ENCODE measurements at places on chromosomes 6 and 20.

- no peak for DNase-seq
Observed at GRCh38 chr6:25489399-25489798, 162.6 kb upstream of the SCGN start.

- no peak for DNase-seq
Observed at GRCh38 chr20:36951979-36952738, 651 bp upstream of the SAMHD1 start.

GRCh38 chr20:21189761-21190523, 64.1 kb downstream of the KIZ start:
- no peak for DNase-seq

- no peak for DNase-seq
Observed at GRCh38 chr6:22582417-22583205, 13.2 kb downstream of the HDGFL1 start.

GRCh38 chr20:17556837-17557674, 12.8 kb upstream of the DSTN start:
- DNase-seq = no peak

- DNase-seq = no peak
Observed at GRCh38 chr6:48048451-48049146, 62.4 kb downstream of the PTCHD4 start.

- no peak for DNase-seq
Observed at GRCh38 chr6:52152711-52153160, 33.4 kb upstream of the IL17A start.

- peak; percentile 68 for DNase-seq
Observed at GRCh38 chr6:113328886-113329381, 528.2 kb upstream of the MARCKS start.

GRCh38 chr6:70398783-70399728, 14.3 kb upstream of the FAM135A start:
- no peak for DNase-seq

GRCh38 chr6:82875573-82876185, 190.0 kb downstream of the UBE3D start:
- no peak for DNase-seq

- no peak for DNase-seq
Observed at GRCh38 chr6:43938178-43939105, 168.4 kb downstream of the VEGFA start.

- DNase-seq = no peak
Observed at GRCh38 chr6:85124472-85125354, 325.2 kb upstream of the NT5E start.

DNA sequence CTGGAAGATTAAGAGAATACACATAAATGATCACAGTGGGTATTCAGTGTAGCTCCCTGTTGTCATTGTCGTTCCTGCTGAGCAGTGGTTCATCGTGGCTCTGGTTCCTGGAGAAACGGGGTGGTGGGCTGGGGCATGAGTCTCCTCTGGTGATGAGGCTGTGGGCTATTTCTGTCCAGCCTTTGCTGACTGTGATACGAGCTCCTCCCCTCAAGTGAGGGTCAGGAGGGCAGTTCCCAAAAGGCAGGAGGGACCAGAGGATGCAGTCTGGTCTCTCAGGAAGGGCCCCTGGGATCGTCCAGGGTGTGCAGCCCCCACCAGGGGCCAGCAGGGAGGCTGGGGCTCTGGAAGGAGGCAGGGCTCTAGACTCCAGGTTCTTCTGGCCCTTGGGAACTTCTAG, 31.1 kb upstream of the DLGAP4 start:
- DNase-seq = no peak

- DNase-seq = no peak
Observed at GRCh38 chr20:1661542-1662299, 4.1 kb upstream of the SIRPG start.

GRCh38 chr20:5974531-5974930, 24.1 kb downstream of the MCM8 start:
- no peak for DNase-seq

DNA sequence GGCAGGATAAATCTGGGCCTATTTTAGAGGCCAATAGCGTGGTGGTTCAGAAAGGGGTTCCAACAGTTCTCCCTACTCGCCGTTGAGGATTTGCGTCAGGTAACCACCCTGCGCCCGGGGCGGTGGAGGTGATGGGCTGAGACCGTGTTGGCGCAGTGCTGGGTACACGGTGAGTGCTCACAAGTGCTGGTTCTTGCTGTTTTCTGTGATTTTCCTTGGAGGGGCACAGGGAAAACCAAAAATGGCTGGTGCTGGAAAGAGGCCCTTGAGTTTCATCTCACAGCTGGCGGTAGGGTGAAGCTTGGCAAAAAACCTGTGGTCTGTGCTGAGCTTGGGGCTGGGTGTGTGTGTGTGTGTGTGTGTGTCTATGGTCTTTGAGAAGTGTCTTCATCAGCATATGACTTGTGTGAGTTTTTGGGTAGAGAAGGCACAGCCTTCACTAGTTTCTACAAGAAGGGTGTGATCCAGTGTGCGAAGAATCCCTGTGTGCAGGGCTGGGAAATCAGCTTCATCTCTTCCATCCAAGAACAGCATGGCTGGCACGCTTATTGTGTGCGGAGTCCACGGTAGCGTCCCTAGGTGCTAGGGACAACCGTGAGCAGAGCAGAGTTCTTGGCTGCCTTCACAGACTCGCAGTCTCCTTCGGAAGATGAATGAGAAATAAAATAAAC, 35.3 kb upstream of the SCRT2 start:
- no peak for DNase-seq

GRCh38 chr6:156254240-156254639, 522.9 kb upstream of the ARID1B start:
- no peak for DNase-seq

DNA sequence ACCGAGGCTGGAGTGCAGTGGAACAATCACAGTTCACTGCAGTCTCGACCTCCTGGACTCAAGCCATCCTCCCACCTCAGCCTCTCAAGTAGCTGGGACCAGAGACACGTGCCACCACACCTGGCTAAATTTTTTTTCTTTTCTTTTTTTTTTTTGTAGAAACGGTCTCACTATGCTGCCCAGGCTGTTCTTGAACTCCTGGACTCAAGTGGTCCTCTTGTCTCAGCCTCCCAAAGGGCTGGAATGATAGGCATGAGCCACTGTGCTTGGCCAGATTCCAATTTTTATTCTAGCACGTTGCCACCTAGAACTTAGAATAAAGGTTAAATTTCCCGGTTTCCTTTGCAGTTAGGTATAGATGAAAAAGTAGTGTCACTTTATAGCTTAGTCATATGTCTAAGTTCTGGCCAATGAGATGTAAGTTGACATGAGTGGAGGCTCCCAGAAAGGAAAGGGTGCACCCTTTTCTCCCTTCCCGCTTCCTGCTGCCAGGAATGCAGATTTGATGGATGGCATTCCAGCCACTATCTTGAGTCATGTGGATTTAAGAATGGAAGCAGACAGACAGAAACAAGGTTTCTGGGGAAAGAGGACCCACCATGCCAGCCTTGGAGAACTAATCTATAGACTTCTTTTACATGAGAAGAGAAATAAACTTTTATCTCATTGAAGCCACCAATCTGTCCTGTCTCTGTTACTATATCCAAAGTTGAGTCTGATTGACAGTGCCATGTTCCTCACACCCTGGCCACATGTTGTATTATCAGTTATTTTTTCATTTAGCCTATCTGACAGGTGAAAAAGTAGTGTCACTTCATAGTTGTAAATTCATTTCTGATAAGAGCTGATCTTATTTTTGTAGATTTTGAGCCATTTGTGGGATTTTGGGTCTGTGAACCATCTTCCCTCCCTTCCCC, 60.6 kb upstream of the NCOA3 start:
- no peak for DNase-seq

- DNase-seq = peak; percentile 28
Observed at GRCh38 chr6:30554962-30555815, 1.1 kb downstream of the GNL1 start.

- no peak for DNase-seq
Observed at GRCh38 chr6:83636800-83637199, 72.1 kb downstream of the SNAP91 start.

DNA sequence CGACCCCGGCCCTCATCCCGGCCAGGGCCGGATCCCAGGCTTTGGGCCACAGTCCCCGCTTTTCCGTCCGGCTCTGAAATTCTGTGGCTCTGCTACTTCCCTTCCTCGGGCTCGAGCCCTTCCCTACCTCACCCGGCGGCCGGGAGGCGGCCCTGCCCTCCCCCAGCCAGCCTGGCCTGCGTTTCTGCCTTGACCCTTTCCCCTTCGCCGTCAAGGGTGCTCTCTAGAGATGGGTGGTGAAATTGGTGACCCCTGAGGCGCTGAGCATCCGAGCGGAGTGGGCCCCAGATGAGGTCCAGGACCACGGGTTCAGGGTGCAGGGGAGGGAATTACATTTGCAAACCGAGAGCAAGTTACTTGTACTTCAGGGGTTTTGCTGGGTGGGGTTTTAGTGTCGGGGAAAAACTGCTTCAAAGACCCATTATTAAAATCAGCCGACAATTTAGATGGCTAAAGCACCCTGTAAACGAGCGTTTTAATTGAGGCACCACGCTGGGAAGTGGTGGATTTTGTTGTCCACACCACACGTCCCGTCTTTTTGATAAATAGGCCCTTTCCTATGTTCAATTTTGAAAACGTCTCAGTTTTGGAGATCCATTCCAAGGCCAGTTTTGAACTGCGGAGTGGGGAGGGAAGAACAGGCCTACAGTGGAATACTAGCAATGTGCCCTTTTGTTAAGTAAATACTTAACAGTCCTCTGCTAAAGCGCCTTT, 9.9 kb downstream of the TFAP2A start:
- no peak for DNase-seq

DNA sequence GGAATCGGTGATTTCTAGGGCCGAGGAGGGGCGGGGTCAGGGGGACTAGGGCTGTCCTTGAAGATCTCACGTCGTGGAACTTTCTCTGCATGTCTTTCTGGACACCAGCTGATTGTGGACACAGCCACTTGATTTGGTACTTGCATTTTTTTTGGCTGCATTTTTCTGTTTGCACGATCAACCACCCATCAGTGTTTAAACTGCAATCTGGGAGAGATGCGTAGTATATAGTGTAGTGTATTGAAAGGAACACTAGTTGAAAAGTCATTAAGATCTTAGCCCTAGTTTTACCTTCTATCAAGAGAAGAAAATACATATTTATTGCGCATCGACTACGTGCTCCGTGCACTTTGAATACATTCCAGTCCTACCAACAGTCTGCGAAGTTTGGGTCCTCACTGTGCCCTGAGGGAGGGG, 657 bp downstream of the NT5DC1 start:
- no peak for DNase-seq

- no peak for DNase-seq
Observed at GRCh38 chr6:150406948-150407347, 38.1 kb downstream of the IYD start.

DNA sequence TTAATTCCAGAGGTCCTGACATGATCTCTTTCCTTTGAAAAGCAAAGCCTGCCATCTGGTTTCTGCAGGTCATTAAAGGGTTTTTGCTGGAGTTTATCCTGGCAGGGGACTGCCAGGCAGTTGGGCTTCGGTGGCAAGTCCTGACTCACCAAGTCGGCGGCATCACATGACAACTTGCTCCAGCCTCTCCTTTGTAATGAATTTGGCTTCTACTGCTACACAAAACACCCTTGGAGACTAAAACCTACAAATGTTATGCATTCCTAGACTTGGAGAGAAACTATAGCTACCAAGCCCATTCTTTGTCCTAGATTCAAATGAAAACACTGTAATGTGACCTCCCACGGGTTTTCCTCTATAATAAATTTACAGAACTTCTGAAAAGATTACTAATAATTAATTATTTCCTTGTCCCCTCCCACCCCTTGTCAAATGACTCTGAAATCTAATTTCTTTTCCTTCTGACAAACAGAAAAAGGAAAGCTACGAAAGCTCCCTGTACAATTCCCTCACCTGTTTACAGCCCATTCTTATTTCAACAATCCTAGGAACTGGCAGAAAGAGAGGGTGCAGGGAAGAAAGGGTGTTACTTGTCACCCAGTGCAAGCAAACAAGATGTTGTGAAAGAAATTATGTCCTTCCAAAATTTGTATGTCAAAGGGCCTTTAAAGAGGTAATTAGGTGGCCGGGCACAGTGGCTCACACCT, 62.9 kb downstream of the QRSL1 start:
- peak; percentile 7 for DNase-seq

GRCh38 chr20:1533059-1533458, 24.4 kb downstream of the SIRPD start:
- no peak for DNase-seq

DNA sequence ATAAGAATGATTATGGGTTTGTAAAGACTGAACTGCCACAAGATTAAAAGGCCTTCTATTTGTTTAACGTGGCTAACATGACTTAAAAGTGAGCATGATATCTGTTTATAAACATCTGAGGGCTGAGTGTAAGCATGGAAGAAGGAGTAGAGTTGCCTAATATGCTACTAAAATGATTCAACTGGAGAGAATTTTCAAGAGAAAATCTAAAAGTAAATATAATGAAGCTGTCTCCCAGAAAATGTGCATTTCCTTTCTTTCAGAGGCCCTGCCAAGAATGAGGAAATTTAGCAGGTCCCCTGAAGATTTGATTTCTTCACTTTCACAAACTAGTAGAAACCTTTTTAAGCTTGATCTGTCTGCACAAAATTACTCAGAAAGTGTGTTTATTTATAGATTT, 4.2 kb upstream of the EYA4 start:
- DNase-seq = no peak

GRCh38 chr6:42448391-42448790, 3.3 kb downstream of the TRERF1 start:
- DNase-seq = no peak

GRCh38 chr6:89986650-89987074, 92.4 kb downstream of the GJA10 start:
- no peak for DNase-seq

- no peak for DNase-seq
Observed at GRCh38 chr6:132598473-132598872, 8.9 kb upstream of the TAAR5 start.

DNA sequence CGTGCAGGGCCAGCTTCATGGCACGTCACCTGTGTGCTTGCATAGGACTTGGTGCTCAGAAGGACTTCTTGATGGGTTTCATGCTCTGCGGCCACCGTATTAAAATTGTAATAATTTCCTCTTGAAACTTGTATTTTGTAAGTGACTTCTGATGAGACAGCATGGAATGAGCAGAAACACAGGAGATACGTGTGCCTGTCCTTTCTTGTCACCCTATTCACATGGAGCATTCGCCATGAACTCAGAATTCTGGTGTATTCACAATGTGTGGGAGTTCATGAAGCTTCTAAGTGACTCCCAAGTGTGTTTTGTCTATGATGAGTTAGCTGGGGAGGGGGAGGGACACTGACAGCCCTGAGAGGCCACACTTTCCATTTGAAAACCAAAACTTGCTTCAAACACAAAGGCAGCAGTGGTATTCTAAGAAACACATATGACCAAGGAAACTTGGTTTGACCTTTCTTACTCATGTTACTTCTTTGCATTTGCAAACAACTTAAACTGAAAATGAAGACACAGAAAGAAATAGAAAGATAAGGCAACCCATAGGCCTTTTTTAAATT, 92.1 kb upstream of the NEDD9 start:
- DNase-seq = no peak

GRCh38 chr20:51434580-51435247, 107.8 kb downstream of the NFATC2 start:
- DNase-seq = no peak

- DNase-seq = no peak
Observed at GRCh38 chr6:167331565-167331964, 6.7 kb downstream of the TTLL2 start.

All from head of caudate nucleus (tissue), 42 donors.